ENCODE measurements at places on chromosomes 6 and 20. TPM values are rescaled to one million over a fixed set of nuclear protein-coding genes. Genes with fewer than 3 reads are reported as not detected.

The HLA-F gene
- total RNA-seq: 21.1 TPM

GRCh38 chr6:130995783-130996447, 67.1 kb downstream of the EPB41L2 start:
- no peaks in the 10 kb centered on the region for H3K36me3 ChIP-seq
- H3K4me1 ChIP-seq: peaks cover 16% of the 10 kb centered on the region
- no peaks in the 10 kb centered on the region for H3K27me3 ChIP-seq
- DNase-seq: no peak
- H3K4me3 ChIP-seq: no peak overlapping the region
- H3K27ac ChIP-seq: no peak overlapping the region

GRCh38 chr6:10410207-10411050, 4.4 kb downstream of the TFAP2A start:
- no peaks in the 10 kb centered on the region for H3K36me3 ChIP-seq
- DNase-seq: no peak
- H3K27ac ChIP-seq: no peak overlapping the region
- H3K27me3 ChIP-seq: peaks cover 48% of the 10 kb centered on the region
- H3K4me3 ChIP-seq: no peak overlapping the region

The CCM2L gene
- 8.1 TPM for total RNA-seq

GRCh38 chr6:6711832-6712448, 123.4 kb downstream of the LY86 start:
- no peaks in the 10 kb centered on the region for H3K27me3 ChIP-seq
- H3K36me3 ChIP-seq: no peaks in the 10 kb centered on the region
- peaks cover 38% of the 10 kb centered on the region for H3K4me1 ChIP-seq
- H3K4me3 ChIP-seq: no peak overlapping the region
- H3K27ac ChIP-seq: peak overlapping the region; percentile 59
- no peak for DNase-seq

The RUNX2 gene
- 0.85 TPM for total RNA-seq

DNA sequence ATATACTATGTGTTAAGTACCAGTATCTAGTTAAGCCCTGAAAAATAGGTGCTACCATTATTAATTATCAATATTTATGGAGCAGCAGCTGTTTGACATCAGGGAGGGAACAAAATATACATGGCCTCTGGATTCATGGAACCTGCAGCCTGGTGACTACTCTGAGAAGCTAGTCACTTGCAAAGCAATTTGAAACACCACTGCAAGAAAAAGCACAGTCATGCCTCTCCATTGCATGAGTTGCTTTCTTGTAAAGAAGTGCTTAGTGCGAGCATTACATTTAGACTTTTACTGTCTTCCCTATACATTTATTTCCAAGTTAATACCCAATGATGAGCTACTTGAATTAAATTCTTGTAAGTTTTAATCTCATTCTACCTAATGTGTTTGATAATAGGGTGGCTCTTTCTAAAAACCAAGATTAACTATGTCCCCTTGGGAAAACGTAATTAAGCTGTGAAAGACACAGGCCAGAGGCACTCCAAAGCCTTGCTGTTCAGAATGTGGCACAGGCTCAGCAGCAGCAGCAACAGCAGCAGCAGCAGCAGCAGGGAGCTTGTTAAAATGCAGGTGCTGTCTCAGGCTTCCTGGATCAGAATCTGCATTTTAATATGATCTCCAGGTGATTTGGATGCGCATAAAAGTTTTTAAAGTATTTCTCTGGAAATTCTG, 83.6 kb downstream of the PFDN4 start:
- H3K36me3 ChIP-seq: no peaks in the 10 kb centered on the region
- no peaks in the 10 kb centered on the region for H3K4me1 ChIP-seq
- H3K27ac ChIP-seq: no peak overlapping the region
- no peak for DNase-seq
- no peaks in the 10 kb centered on the region for H3K27me3 ChIP-seq
- H3K4me3 ChIP-seq: no peak overlapping the region

DNA sequence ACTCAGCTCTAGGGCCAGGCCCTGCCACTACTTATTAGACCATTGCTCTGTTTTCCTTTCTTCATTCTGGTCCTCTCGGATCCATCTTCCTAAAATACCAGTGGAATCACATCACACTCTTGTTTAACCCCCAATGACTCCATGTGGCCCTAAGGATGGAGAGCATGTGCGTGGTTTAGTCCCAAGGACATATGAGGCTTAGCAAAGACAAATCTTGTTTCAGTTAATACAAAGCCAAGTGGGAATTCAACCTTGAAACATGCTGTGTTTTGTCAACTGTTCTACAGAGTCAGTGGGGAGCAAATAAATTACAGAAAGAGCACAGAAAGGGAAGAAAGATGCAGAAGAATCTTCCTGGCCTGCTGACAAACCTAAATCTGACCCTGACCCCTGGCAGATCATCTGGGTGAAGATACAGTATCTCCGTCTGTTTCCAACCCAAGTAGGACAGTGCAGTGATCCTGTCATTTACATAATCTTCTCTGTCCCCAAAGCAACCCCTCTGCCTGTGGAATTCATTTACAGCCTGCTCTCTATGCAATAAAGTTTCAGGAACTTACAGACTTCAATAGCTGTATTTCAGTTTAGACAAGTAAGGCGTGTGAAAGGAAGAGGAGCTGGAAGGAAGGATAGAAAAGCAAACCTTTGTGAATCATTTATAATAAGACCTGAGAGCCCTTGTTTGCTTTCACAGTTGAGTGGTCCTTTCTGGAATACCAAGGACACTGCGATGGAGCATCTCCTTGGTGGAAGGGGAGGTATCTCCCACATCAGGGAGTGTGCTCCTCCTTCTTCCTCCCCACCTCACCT, 144.0 kb downstream of the THBS2 start:
- H3K27ac ChIP-seq: no peak overlapping the region
- no peaks in the 10 kb centered on the region for H3K27me3 ChIP-seq
- no peaks in the 10 kb centered on the region for H3K36me3 ChIP-seq
- H3K4me1 ChIP-seq: no peaks in the 10 kb centered on the region
- DNase-seq: no peak

DNA sequence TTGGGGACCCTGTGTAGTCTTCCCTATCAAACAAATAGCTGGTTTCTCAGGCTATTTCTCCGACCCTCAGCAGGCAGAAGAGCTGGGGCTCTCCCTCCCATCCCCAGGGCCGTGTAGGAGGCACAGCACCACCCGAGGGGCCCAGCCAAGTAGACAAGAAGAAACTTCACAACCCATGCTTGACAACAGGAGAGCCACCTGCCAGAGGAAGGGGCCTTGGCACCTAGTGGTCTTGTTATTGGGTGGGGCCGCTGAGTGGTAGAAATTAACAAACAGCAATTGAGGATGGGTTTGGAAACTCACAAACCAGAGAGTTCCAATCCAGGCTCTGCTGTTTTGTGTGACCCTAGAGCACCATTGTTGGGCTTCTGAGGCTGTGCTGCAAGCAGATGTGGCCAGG, 108.5 kb upstream of the CHD6 start:
- no peak overlapping the region for H3K27ac ChIP-seq
- no peak overlapping the region for H3K4me3 ChIP-seq
- H3K27me3 ChIP-seq: no peaks in the 10 kb centered on the region
- DNase-seq: no peak
- no peaks in the 10 kb centered on the region for H3K4me1 ChIP-seq

- H3K36me3 ChIP-seq: peaks cover 19% of the 10 kb centered on the region
- peak overlapping the region; percentile 92 for H3K27ac ChIP-seq
- peak overlapping the region; percentile 51 for H3K4me3 ChIP-seq
- H3K4me1 ChIP-seq: peaks cover 44% of the 10 kb centered on the region
- no peaks in the 10 kb centered on the region for H3K27me3 ChIP-seq
These were observed 103.1 kb downstream of the DST start for GRCh38 chr6:56539527-56540105.

GRCh38 chr6:139007428-139007827, 19.4 kb upstream of the REPS1 start:
- DNase-seq: no peak
- H3K36me3 ChIP-seq: no peaks in the 10 kb centered on the region
- H3K27me3 ChIP-seq: no peaks in the 10 kb centered on the region
- H3K27ac ChIP-seq: no peak overlapping the region
- H3K4me3 ChIP-seq: no peak overlapping the region

DNA sequence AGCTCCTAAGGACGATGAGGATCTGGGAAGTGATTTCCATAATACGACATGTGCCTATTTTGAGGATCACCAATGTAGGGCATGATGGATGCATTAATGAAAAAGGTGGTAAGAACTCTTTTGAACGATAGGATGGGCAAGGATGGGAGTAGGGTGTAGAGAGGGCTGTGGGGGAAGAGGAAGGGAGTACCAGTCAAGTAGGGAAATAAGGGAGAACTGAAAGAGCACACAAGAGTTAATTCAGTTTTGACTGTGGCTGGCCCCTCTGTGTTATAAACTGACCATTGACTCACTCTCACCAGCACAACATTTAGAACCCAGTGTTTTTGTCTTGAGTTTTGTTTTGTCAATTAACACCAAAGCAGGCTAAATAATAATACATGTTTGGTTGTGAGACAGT, 33.0 kb downstream of the SLC35D3 start:
- H3K4me3 ChIP-seq: no peak overlapping the region
- DNase-seq: no peak
- H3K4me1 ChIP-seq: peaks cover 8% of the 10 kb centered on the region
- no peak overlapping the region for H3K27ac ChIP-seq
- no peaks in the 10 kb centered on the region for H3K27me3 ChIP-seq

DNA sequence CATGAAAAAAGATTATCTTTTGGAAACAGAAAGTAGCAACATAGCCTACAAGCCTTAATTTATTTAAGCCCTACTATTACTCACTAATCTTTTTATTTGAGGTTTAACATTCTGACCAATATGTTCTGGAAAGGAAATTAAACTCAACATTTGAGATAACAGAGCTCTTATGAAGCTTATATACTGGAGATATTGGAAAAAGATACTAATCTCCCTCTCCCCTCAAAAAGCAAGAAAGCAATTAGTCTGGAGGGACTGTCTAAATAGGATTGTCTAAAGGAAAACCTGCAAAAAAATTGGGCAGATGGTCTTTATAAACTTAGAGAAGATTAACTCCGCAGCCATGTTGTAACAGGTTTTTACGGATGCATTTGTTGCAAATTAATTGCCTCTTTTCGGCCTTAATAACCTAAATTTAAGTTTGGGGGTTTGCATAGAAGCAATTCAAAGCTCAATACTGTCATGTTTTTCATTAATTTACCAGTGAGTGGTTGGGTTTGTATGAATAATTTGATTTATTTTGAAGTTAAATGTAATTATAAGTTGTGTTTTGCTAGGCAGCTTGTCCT, 79.1 kb downstream of the SHLD1 start:
- no peaks in the 10 kb centered on the region for H3K27me3 ChIP-seq
- DNase-seq: no peak
- no peak overlapping the region for H3K4me3 ChIP-seq
- no peak overlapping the region for H3K27ac ChIP-seq
- H3K4me1 ChIP-seq: peaks cover 23% of the 10 kb centered on the region

DNA sequence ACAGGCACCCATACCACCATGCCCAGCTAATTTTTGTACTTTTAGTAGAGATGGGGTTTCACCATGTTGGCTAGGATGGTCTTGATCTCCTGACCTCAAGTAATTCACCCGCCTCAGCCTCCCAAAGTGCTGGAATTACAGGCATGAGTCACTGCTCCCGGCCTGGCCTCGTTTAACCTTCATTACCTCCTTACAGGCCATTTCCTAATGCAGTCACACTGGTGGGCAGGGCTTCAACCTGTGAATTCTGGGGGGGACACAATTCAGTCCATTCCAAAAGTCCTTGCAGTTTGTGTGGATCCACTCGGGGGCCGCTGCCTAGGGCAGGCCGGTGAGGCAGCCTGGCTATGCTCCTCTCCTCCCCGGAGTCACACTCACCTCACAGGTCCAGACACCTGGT, 112.4 kb upstream of the SNX9 start:
- no peaks in the 10 kb centered on the region for H3K27me3 ChIP-seq
- no peaks in the 10 kb centered on the region for H3K36me3 ChIP-seq
- no peak overlapping the region for H3K4me3 ChIP-seq
- no peaks in the 10 kb centered on the region for H3K4me1 ChIP-seq
- H3K27ac ChIP-seq: no peak overlapping the region

The TRIM31 gene
- not detected for total RNA-seq

The NR2E1 gene
- not detected for total RNA-seq

- no peaks in the 10 kb centered on the region for H3K27me3 ChIP-seq
- no peak overlapping the region for H3K4me3 ChIP-seq
- H3K27ac ChIP-seq: no peak overlapping the region
These were observed 311.5 kb downstream of the LAMA2 start for GRCh38 chr6:129194306-129194941.

The ARMH2 gene
- total RNA-seq: not detected

- H3K4me3 ChIP-seq: no peak overlapping the region
- DNase-seq: no peak
- no peaks in the 10 kb centered on the region for H3K36me3 ChIP-seq
- H3K4me1 ChIP-seq: peaks cover 10% of the 10 kb centered on the region
These were observed 123.0 kb downstream of the SLC16A10 start for GRCh38 chr6:111210194-111210728.

The FILIP1 gene
- 117 TPM for total RNA-seq

The KIAA0408 gene
- total RNA-seq: 1.8 TPM

The DNMT3B gene
- total RNA-seq: 0.44 TPM

DNA sequence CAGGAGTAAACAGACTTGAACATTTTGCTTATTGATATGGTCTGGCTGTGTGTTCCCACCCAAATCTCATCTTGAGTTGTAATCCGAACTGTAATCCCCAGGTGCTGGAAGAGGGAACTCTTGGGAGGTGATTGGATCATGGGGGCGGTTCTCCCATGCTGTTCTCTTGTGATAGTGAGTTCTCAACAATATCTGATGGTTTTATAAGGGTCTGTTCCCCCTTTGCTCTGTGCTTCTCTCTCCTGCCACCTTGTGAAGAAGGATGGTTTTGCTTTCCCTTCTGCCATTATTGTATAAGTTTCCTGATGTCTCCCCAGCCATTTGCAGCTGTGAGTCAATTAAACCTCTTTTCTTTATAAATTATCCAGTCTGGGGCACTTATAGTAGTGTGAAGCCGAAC, 40.0 kb downstream of the MYLIP start:
- H3K27me3 ChIP-seq: no peaks in the 10 kb centered on the region
- no peak overlapping the region for H3K4me3 ChIP-seq
- H3K36me3 ChIP-seq: no peaks in the 10 kb centered on the region
- no peak overlapping the region for H3K27ac ChIP-seq
- no peaks in the 10 kb centered on the region for H3K4me1 ChIP-seq

DNA sequence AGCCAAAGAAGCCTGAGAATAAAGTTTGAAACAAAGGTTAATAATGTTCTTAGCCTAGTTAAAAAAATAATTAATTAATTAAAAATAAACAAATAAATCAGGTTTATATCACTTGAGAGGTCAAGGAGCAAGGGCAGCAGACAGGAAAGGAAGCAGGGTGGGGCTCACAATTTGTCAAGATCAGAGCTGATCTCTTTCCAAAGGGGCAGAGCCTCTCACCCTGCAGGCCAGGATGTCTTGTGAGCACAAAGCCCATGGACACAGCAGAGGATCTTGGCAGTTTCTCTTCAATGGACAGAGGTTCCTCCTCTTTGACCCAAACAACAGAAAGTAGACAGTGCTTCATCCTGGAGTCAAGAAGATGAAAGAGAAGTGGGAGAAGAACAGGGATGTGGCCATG, 14.9 kb downstream of the ULBP1 start:
- H3K4me1 ChIP-seq: no peaks in the 10 kb centered on the region
- DNase-seq: peak; percentile 38
- H3K27me3 ChIP-seq: peaks cover 9% of the 10 kb centered on the region
- no peak overlapping the region for H3K27ac ChIP-seq
- H3K4me3 ChIP-seq: no peak overlapping the region
